ENCODE measurements at places on chromosomes 7 and 10.

DNA sequence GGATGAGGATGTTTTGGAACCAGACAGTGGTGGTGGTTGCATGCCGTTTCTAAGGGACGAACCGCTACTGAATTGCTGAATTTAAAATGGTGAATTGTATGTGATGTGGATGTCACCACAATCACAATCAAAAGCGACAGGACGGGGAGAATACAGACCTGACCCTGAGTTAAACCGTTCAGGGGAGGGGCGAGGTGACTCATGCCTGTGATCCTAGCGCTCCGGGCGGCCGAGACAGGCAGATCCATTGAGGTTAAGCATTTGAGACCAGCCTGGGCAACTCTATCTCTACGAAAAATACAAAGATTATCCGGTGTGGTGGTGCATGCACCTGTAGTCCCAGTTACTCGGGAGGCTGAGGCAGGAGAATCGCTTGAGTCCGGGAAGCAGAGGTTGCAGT, 46.4 kb downstream of the UNCX start:
- no peak for DNase-seq

DNA sequence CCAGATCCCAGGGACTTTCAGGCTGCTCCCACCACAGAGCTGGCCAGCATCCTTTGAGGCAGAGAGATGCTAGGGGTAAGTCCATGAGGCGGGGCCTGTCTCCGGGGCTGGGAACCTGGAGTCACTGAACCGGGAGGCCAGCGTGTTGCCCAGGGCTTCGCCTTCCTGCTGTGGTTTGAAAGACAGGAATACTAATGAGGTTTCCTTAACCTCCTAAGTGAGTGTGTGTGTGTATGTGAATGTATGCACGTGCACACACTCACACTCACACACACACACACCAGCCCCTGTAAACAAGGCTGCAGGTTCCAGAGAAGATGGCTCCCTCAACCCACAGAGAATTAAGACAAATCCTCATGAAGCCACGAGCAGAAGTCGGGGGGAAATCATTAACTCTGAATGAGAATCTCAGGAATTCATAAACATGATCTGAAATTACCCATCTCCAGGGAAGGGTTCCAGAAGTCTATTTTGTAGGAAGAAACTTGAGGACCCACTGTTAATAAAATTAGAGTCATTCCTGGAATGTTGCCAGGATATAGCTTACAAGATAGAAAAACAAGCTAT, 20.3 kb upstream of the PFKP start:
- no peak for DNase-seq

- peak; percentile 11 for DNase-seq
Measured at GRCh38 chr7:155001756-155002410, 1.0 kb downstream of the PAXIP1 start.

DNA sequence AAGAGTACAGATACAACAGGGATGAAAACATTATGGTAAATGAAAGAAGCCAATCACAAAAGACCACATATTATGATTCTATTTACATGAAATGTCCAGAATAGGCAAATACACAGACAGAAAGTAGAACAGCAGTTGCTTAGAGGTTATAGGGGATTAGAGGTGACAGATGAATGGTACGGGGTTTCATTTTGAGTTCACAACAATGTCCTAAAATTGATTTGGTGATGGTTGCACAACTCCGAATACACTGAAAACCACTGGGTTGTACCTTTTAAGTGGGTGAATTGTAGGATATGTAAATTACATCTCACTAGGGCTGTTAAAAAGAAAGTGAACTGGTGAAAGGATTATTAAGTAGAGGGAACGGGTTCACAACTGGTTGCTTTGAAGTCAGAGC, 76.3 kb upstream of the MRLN start:
- no peak for DNase-seq

DNA sequence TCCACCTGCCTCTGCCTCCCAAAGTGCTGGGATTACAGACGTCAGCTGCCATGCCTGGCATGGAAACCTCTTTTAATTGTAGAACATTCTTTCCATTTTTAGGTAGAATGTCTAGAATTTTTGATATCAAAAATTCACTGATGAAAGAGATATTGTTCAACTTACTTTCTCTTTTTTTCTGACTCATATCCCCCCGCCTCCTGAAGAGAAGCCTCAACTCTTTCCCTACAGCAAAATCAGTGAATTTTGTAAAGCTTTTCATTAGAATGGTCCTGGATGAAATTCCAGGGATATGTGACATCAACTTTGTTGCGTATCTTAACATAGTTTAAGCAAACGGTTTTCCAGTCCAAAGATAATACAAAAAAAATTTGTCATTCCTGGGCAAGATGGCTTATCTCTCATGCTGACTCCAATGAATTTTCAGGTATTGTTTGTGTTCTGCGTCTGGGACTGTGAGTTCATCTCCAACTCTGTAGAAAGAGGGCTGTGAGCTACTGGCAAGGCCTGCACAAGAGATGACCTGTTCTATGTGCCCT, 256.8 kb downstream of the BMPER start:
- no peak for DNase-seq

DNA sequence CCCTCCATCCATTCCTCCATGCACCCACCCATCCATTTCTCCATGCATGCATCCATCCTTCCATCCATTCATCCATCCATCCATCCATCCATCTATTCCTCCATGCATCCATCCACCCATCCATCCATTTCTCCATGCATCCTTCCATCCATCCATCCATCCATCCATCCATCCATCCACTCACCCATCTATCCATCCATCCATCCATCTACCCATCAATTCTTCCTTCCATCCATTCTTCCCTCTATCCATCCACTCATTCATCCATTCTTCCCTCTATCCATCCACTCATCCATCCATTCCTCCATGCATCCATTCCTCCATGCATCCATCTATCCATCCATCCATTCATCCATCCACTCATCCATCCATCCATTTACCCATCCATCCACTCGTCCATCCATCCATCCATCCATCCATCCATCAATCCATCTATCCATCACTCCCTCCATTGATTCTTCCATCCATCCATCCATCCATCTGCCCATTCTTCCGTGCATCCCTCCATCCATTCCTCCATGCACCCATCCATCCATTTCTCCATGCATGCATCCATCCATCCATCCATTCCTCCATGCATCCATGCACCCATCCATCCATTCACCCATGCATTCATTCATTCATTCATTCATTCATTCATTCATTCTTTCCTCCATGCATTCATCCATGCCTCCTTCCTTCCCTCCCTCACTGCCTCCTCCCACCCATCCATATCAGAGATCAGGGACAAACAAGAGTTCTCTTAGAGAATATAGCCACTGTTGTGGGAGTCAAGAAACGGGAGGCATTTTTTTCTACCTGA, 22.2 kb downstream of the ELN start:
- no peak for DNase-seq

- no peak for DNase-seq
Measured at GRCh38 chr7:44802418-44803025, 6.0 kb downstream of the PPIA start.

DNA sequence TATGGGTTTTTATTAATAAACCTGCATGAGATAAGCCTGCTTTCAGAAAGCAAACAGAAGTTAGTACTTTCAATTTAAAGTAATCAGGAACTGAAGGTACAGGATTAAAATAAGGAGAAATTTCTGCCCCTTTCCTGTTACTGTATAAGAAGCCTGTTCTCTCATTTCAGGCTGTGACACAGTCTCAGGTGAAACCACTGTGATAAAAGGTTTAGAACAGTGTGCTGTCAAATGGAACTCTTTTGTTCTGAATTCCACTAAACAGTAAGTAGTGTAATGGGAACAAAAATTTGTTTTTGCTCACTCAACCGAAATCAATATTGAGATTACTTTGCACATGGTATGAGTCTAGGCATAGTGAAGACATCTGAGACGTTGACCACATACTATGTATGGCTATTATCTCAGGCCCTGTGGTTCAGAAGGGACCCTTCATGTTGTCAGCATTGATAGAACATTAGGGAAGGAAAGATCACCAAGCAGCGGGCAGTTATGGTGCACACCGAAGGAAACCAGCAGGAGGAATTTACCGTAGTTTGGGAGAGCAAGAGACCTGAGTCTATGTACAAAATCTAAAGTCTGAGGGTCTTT, 14.9 kb downstream of the HEPACAM2 start:
- no peak for DNase-seq

DNA sequence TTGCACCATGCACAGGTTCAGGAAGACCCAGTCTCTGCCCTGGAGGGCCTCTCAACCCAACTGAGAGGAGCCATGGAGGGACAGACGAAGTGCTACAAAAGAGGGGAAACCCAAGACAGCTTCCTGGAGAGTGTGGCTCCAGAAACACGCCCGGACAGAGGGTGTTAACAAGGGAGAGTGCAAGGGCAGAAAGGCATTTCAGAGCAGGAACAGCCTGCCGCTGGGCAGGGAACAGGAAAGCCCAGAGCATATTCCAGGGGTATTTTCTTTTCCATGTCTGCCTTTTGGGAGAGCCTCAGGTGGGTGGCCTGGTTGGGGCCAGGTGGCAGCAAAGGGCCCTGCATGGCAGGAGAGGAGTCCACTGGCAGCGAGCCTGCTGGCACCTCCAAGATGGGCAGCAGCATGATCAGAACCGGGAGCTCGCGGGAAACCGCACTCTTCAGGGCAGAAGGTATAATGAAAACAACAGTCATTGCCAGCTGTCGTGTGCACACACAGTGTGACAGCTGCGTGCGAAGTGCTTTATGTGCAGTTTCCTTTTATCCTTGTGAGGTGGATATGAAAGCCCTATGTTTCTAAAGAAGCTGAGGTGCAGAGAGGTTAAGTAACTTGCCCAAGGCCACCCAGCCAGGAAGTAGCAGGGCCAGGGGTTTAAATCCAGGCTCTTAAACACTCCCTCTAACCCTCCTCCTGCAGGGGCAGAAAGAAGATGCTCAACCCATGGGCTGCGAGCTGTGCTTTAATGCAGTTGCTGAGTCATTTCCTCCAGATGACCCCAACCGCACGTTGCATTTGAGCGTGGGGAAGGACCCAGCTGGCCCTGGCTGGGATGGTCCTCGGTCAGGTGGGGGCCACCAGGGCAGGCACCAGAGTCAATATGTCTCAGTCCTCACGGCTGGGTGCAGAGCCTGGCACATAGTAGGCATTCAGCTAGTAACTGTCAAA, 128.6 kb downstream of the OAT start:
- peak; percentile 18 for DNase-seq

- DNase-seq = no peak
Measured at GRCh38 chr10:58373442-58373827, 11.8 kb upstream of the TFAM start.

GRCh38 chr7:138903859-138904435, 77.2 kb downstream of the KIAA1549 start:
- DNase-seq = no peak

GRCh38 chr10:61472090-61472674, 19.0 kb upstream of the TMEM26 start:
- no peak for DNase-seq

GRCh38 chr10:46291817-46292572, 5.2 kb downstream of the ANTXRL start:
- no peak for DNase-seq

GRCh38 chr10:4354382-4354812, 471.6 kb upstream of the AKR1E2 start:
- no peak for DNase-seq

DNA sequence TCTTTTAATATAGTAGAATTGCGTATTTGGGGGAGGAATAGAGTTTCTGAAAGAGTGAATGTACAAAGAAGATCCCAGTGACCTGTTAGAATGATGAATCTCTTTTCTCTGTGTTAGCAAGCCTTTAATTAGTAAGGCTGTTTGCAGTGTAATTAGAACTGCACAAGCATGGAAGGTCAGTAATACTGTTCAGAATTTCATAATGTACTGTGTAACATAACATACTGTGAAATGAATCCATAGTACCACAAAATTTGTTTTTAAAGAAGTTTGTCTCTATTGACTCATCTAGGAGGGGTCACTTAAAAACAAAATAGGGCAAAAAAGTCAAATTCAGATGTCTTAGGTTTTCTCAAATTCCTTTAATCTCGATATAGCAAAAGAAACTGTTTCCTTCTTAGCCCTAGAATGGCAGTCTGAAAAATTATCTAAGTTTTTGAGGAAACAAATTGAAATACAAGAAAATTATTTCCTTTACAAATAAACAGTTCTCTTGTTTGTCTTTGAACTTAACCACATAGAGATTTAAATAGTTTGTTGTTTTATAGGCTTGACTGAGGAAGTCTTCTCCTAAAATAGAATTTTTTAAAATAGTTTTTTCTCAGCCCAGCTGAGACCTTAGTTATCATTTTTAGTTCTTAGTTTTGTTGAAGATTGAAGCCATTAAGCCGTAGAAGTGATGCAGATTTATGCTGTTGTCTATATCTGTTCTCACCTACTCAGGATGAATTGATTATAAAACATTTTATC, 12.5 kb downstream of the ADK start:
- no peak for DNase-seq

GRCh38 chr7:116697152-116697551, 25.2 kb downstream of the MET start:
- DNase-seq = no peak

GRCh38 chr7:137986252-137987017, 15.5 kb downstream of the CREB3L2 start:
- DNase-seq = no peak

GRCh38 chr10:91711885-91712680, 79.2 kb upstream of the PPP1R3C start:
- DNase-seq = no peak

- DNase-seq = peak; percentile 63
Measured at GRCh38 chr7:113774182-113774807, 144.5 kb downstream of the PPP1R3A start.

GRCh38 chr10:57696641-57697040, 571.1 kb downstream of the IPMK start:
- DNase-seq = no peak

GRCh38 chr7:18400726-18401125, 94.8 kb upstream of the HDAC9 start:
- no peak for DNase-seq

DNA sequence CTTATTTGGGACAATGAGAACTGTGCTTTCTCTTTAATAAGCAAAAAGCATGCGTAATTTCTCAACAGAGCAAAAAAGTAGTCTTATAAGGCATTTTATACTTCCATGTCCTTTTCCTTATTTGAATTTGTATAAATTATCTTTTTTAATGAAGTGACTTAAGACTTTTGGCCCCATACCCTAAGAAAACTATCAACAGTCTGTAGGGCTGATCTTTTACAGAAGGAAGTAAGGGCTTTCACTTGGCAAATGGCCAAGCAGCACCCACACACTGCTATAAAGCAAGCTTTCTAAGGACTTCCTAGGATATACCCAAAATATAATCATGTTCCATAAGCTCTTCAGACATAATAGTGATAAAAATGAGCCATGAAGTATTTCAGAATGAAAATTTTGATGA, 3.4 kb downstream of the CRPPA start:
- DNase-seq = no peak

- no peak for DNase-seq
Measured at GRCh38 chr7:297611-298374, 7.8 kb downstream of the FOXL3 start.

DNA sequence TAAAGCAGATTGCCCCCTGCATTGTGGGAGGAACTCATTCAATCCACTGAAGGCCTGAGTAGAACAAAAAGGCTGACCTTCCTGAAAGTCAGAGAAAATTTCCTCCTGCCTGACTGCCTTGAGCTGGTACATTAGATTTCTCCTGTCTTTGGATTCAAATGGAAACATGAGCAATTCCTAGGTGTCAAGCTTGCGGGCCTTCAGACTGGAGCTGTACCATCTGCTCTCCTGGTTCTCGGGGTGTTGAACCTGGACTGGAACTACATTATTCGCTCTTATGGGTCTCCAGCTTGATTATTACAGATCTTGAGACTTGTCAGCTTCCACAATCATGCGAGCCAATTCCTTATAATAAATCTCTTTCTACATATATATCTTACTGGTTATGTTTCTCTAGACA, 173.6 kb upstream of the STEAP4 start:
- no peak for DNase-seq

Measured in Ammon's horn (tissue), 1 donor.